ENCODE measurements at places on chromosomes 6 and 20.

- no peak for DNase-seq
Measured at GRCh38 chr6:88422831-88423230, 256.7 kb upstream of the CNR1 start.

DNA sequence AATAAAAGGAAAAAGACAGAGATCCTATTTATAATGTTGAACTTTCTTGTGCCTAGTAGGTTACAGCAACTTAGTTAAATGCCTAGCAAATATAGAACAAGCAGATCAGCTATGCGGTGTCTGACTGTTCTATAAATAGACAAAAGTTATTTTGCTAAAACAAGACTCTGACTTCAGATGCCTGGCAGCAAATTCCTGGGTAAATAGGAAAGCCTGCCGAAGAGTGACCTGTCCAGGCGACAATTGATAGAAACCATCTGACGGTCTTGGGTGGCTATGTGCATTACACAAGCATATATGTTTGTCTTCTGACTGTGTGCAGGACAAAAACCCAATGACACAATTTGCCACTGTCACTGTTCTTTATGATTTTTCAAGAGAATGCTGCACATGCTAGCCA lies 38.0 kb upstream of the PDE10A start:
- DNase-seq = no peak

GRCh38 chr6:68086199-68086598 lies 548.9 kb upstream of the ADGRB3 start:
- no peak for DNase-seq

- DNase-seq = no peak
Measured at GRCh38 chr6:81049425-81050042, 702.9 kb downstream of the TENT5A start.

DNA sequence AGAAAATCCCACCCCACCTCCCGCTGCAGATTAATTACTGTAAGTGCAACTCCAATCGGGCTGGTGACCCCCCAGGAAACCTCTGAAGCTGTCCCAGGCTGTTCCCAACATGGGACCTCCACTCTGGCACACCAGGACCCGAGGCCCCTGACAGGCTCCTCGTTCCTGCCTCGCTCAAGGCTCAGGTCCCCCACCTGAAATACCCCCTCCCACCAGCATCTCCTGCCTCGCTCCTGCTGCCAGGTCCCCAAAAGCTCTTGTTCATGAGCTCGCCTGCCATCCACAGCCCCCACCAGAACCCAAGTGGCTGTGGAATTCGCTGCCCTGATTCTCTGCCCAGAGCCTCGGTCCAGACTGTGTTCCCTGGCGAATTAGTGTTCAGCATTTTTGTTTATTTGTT lies 26.1 kb downstream of the NPEPL1 start:
- peak; percentile 14 for DNase-seq

GRCh38 chr6:111995404-111995803 lies 58.5 kb upstream of the CCN6 start:
- no peak for DNase-seq

- no peak for DNase-seq
Measured at GRCh38 chr20:12175538-12175937, 257.8 kb downstream of the BTBD3 start.

DNA sequence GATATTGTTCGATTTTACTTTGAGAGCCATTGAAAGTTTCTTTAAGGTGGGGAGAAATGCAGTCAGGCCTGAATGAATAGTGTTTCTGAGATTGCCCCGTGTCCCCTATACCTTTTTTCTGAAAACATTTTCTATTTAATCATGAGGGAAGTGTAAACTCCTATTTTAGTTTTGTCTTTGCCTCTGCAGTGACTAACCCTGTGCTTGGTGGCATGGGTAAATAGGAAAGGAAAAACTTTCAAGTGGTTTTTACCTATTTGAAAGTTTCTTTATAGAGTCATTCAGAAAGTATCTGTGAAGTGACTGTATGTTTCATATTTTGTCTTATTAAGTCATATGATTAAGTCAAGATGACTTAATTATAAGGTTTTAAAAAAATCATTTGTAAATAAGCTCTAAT lies 14.5 kb downstream of the SNRNP48 start:
- DNase-seq = no peak

DNA sequence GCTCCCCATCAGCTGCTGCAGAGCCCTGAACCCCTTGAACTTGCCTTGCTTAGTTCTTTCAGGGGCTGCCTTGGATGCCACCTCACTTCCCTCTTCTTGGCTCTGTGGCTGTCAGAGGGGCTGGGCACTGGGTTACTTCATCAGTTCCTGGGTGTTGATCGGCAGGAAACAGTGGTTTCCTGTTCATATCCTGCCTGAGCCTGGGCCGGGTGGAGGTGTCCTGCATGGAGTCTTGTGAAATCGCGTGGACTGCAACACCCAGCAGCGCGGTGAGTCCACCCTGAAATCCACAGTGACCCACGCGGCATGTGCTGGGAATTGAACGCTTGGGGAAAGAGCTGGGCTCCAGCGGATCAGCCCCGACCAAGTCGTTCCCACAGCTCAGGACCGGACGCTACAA lies 97.5 kb downstream of the CDH26 start:
- peak; percentile 63 for DNase-seq

- DNase-seq = no peak
Measured at GRCh38 chr20:17807651-17808050, 107.9 kb downstream of the BANF2 start.

GRCh38 chr6:25296217-25296905 lies 17.2 kb downstream of the CARMIL1 start:
- DNase-seq = no peak

DNA sequence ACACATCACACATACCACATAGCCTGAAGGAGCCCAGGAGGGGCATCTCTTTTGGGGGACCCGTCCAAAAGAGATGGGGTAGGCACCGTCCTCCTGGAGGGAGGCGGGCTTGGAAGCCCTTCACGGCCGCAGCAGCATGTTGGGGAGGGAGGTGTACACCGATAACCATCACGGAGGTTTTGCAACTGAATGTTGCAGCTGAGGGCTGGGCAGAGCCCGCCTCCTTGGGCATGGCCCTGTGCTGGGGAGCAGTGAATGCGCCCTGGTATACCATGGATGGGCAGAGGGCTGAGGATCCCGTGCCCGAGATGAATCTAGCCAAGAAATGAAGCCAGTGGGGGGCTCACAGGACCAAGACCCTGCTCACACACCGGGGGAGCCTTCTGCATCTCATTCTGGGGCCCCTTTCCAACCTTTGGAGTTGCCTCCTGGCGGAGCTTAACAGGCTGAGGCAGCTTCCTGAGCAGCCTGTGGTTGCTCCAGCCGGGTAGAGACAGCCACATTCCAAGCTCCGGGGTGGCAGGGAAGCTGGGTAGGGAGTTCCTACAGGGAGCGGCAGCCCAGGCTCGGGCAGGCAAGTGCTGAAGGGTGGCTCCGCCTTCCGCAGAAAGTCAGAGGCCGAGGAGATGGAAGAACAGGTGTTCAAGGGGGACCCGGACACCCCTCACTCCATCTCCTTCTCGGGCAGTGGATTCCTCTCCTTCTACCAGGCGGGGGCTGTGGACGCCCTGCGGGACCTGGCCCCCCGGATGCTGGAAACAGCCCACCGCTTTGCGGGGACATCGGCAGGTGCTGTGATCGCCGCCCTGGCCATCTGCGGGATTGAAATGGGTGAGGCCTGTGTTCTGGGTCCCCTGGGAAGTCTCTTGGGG lies at the start of gene PNPLA1:
TSS of gene PNPLA1 (plus strand) at position 227 of the 872 bp plus-strand sequence. CDS start at position 627, 400 bp downstream.
- no peak for DNase-seq

DNA sequence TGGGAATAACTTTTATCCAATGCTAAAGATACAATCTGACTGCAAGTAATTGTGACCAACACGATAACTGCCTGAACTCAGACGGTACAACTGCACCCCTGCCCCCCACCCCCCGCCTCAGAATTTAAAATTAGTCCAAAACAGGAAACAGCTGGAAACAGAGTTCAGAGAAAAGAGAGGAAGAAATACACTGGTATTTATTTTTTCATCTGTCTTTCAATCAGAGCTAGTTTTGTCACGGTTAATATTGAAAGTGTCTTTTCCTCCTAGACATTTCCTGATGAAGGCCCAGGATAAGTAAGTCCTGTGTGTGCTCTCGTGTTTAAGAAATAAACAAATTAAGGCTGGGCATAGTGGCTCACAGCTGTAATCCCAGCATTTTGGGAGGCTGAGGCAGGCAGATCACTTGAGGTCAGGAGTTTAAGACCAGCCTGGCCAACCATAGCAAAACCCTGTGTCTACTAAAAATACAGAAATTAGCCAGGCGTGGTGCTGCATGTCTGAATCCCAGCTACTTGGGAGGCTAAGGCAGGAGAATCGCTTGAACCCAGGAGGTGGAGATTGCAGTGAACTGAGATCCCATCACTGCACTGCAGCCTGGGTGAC lies 21.5 kb downstream of the ACSS1 start:
- DNase-seq = no peak

DNA sequence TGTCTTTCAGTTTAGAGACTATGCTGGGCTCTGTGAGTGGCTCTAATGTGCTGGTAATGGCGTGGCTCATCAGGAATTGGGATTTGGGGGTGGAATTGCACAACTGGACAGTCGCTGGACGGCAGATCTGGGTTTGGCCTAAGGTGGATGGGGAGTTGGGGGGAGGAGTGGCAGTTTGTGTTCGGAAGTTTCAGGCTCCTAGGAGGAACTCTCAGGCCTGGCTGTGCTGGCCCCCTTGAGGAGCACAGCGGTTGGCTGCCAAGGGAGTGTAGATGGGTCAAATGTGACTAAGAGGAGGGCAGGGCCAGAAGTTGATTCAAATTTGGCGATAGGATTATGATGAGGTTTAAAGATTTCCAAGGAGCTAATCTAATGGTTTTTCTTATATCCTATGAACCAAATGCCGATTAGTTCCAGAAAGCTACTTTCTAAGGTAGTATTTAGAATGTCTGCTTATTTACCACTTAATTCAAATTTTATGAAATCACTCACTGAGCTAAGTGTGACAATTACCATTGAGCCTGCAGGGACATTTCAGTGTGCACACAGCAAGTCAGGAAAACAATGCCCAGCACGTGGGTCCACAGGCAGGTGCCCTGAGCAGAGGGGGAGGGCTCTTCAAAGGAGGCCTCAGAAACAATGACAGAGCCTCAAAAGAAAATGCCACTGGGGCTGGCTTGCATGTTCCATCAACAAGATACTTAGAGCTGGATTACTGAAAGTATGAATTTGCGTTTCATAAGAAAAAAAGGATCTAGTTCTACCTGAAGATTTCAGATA lies 111.0 kb downstream of the GJA10 start:
- DNase-seq = no peak

- DNase-seq = no peak
Measured at GRCh38 chr6:1995636-1996035, 249.8 kb downstream of the GMDS start.

- no peak for DNase-seq
Measured at GRCh38 chr6:85453490-85453889, 3.6 kb downstream of the NT5E start.

DNA sequence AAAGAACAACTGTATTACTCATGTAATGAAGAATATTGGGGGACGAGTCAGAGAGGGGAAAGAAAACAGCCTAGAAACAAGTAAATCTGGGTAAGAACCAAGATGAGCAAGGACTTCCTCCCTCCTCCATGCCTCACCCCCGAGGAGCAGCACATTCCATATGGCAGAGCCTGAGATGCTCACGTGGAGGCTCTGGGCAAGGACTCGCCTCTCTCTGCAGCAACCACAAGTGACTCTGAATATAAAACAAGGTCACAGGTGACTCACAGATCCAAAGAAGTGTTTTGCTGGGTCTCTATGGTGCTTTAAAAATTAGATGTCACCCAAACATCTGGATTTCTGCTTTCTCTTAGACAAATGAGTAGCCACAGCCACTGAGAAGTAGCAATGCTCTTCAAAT lies 453.0 kb upstream of the SULF2 start:
- no peak for DNase-seq

- no peak for DNase-seq
Measured at GRCh38 chr20:38115205-38115604, 49.9 kb downstream of the TGM2 start.

Measured in femur (tissue), 1 donor.